ENCODE measurements at places on chromosomes 13 and 19. TPM values are rescaled to one million over a fixed set of nuclear protein-coding genes. Genes with fewer than 3 reads are reported as not detected.

SHKBP1 gene
- 93.7 TPM for total RNA-seq

OR7C1 gene
- total RNA-seq = not detected

GPR4 gene
- total RNA-seq = not detected

ELSPBP1 gene
- total RNA-seq = not detected

DNA sequence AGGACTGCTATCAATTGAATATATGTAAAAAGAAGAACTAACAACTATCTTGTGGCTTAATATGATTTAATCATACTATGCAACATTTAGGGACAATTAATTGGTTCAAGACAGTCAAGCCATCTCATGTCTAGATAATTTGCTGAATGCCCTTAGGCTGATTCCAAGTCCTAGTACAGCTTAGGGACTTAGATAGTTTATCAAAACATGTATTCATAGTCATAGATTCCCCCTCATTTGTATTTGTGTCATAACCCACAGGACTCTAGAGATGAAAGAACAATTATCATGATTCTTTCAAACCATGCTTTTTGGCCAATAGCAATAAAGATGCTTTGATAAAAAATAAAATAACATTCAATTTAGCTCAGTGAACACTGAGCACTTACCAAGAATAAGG, 607.6 kb downstream of the SLITRK1 start:
- no peak overlapping the region for H3K4me3 ChIP-seq
- H3K27ac ChIP-seq = no peak overlapping the region
- no peak for DNase-seq
- no peaks in the 10 kb centered on the region for H3K36me3 ChIP-seq

- no peaks in the 10 kb centered on the region for H3K27me3 ChIP-seq
- no peak overlapping the region for H3K4me3 ChIP-seq
- no peak overlapping the region for H3K27ac ChIP-seq
- DNase-seq = no peak
- H3K4me1 ChIP-seq = no peaks in the 10 kb centered on the region
- H3K36me3 ChIP-seq = no peaks in the 10 kb centered on the region
These were observed 288.3 kb downstream of the KCTD12 start for GRCh38 chr13:76597868-76598267.

DNA sequence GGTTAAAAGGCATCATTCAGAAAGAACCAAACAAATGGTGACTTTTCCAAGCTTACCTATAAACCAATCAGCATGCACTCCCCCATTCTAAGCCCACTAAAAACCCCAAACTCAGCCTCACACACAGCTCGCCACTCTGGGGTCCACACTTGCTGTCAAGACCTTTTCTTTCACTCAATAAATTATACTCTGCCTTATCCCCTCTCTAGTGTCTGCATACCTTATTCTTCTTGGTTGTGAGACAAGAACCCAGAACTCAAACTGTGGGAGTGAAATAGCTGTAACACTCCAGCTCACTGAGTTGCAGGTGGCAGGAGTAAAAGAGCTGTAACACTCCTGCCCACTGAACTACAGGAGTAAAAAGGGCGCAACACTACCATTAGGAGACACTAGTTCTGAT, 559.0 kb downstream of the TBC1D4 start:
- no peaks in the 10 kb centered on the region for H3K4me1 ChIP-seq
- H3K36me3 ChIP-seq = no peaks in the 10 kb centered on the region
- no peak for DNase-seq
- no peak overlapping the region for H3K27ac ChIP-seq
- H3K27me3 ChIP-seq = no peaks in the 10 kb centered on the region

DNA sequence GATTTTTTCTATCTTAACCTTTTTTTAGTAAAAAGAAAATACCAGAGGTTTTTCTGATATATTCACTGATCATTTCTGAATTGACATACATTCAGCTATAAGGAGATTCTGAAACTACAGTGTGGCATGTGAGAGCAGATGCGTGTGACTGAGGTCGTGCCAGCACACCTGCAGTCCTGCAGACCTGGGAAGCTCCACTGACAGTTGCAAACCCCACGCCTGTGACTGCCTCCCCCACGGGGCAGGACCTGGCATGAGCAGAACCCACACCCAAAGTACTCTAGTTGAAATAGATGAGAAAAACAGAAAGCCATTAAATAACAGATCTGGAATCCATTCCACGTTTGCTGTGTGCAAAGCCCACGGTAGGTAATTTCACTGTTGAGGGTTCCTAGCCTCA, 80.7 kb downstream of the TEX29 start:
- peaks cover 100% of the 10 kb centered on the region for H3K27me3 ChIP-seq
- no peak overlapping the region for H3K27ac ChIP-seq
- no peak overlapping the region for H3K4me3 ChIP-seq
- no peak for DNase-seq
- H3K4me1 ChIP-seq = no peaks in the 10 kb centered on the region
- no peaks in the 10 kb centered on the region for H3K36me3 ChIP-seq

DNA sequence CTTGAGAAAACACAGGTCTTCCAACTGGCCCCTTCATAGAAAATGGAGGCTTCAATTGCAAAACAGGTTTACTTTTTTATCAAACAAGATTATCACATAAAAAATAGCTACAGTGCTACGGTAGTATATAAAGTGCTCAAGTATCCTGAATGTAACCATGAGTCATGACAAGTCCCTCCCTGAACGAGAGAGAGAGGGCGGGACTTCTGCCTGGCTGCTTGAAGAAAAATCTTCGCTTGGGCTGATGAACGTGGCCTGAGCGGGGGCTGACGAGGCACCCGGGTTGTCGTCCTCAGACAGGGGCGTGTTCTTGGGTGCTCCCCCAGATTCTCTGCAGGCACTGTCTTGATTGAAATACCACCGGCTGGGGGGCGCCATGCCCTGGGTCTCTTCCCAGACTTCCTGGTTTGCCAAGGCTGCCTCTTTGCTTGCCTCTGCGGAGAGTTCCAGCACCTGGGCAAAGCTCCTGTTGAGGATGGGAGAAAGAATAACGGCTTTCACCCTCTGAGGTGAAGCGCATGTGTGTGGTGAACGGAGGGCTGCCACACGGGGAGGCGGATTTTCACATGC, 23.2 kb upstream of the CPAMD8 start:
- H3K4me1 ChIP-seq = peaks cover 12% of the 10 kb centered on the region
- peak; percentile 77 for DNase-seq
- H3K36me3 ChIP-seq = 0 out of 2 replicates have a peak, but pooled peaks cover 7% of the 10 kb centered on the region
- no peak overlapping the region for H3K4me3 ChIP-seq

DNA sequence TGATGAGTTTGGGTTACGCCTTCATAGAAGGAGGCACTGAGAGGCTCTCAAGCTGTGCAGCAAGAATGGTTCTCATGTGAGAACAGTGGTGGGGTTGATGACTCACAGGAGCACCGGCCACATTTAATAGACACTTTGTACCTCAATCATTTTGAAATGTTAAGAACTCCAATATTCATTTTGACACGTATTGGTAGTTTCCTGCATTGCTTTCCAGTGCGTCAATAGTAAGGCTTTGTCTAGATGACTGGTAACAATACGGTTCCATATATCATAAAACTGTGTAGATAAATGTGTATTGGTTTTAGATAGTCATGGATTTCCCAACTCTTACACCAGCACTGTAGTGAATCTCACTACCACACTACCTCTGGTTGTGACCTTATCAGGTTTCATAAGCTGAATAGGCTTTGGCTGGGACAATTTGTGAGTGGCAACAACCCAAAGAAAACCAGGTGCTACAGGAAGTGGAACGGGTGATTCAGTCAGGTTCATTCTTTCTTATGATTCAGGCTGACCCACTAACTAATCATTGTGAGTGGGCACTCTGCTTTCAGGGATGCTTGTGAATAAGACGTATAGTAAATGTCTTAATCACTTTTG, 362.6 kb downstream of the KLF5 start:
- H3K36me3 ChIP-seq = no peaks in the 10 kb centered on the region
- no peaks in the 10 kb centered on the region for H3K27me3 ChIP-seq
- peak; percentile 43 for DNase-seq
- H3K4me1 ChIP-seq = peaks cover 25% of the 10 kb centered on the region
- H3K4me3 ChIP-seq = no peak overlapping the region

- H3K4me1 ChIP-seq = no peaks in the 10 kb centered on the region
- no peak overlapping the region for H3K27ac ChIP-seq
- H3K27me3 ChIP-seq = no peaks in the 10 kb centered on the region
- no peak for DNase-seq
These were observed 423.2 kb downstream of the KLF5 start for GRCh38 chr13:73481886-73482445.

DNA sequence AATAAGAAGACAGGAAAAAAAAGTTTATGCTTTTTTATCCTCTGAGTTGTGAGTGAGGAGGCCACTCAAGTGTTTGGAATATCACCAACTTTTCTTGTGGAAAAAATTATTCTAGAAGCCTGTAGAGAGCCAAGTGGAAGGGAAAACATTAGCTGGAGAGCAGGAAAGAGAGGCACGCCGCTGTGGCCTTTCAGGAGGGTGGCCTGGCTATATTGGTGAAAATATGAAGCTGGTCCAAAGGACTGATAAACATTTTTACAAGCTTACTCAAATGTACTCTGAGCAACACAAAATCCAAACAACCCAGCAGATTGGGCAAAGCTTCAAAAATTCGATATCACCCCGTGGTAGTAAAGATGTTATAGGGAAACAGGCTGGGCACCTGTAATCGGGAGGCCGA, 2.3 kb upstream of the EIF3G start:
- 0 out of 2 replicates have a peak, but pooled peaks cover 8% of the 10 kb centered on the region for H3K36me3 ChIP-seq
- H3K4me1 ChIP-seq = peaks cover 8% of the 10 kb centered on the region
- no peaks in the 10 kb centered on the region for H3K27me3 ChIP-seq
- H3K27ac ChIP-seq = no peak overlapping the region
- no peak overlapping the region for H3K4me3 ChIP-seq

GRCh38 chr19:15178629-15179308, 22.0 kb downstream of the NOTCH3 start:
- H3K4me1 ChIP-seq = no peaks in the 10 kb centered on the region
- no peak overlapping the region for H3K27ac ChIP-seq
- no peak overlapping the region for H3K4me3 ChIP-seq
- H3K36me3 ChIP-seq = peaks cover 57% of the 10 kb centered on the region
- DNase-seq = no peak

- DNase-seq = no peak
- no peaks in the 10 kb centered on the region for H3K36me3 ChIP-seq
- H3K27ac ChIP-seq = no peak overlapping the region
- no peak overlapping the region for H3K4me3 ChIP-seq
- H3K4me1 ChIP-seq = no peaks in the 10 kb centered on the region
- peaks cover 14% of the 10 kb centered on the region for H3K27me3 ChIP-seq
These were observed 31.5 kb upstream of the LRCH1 start for GRCh38 chr13:46521486-46521885.

GRCh38 chr19:46499692-46500091, 4.0 kb upstream of the PNMA8B start:
- peaks cover 28% of the 10 kb centered on the region for H3K27me3 ChIP-seq
- H3K36me3 ChIP-seq = no peaks in the 10 kb centered on the region
- no peak overlapping the region for H3K4me3 ChIP-seq

DNA sequence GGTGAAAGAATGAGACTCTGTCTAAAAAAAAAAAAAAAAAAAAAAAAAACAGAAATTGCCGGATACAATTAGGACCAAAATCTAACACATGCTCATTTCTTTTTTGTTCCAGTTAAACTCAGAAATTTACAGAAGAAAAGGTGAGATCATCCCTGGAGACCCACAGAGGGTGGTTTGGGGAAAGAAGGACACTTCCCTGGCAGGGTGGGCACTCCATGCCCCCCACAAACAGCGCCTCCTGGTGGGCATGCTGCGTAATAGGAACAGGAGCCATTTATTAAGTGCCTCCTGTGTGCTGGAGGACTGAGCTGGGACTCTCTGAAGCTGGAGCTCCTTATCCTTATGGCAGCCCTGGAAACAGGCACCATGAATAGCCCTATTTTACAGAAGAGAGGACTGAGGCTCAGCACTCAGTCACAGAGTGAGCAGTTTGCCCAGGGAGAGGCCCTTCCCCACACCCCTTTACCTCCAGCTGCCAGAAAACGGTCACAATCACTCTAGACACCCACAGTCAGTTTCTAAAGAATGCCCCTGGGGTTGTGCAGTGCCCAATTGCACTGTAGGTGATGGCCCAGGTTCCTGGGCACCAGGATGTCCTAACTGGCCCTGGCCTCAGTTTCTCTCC, 10.1 kb downstream of the C19orf38 start:
- no peaks in the 10 kb centered on the region for H3K27me3 ChIP-seq
- no peaks in the 10 kb centered on the region for H3K36me3 ChIP-seq
- H3K4me1 ChIP-seq = 0 out of 2 replicates have a peak, but pooled peaks cover under 1% of the 10 kb centered on the region
- H3K27ac ChIP-seq = no peak overlapping the region
- no peak overlapping the region for H3K4me3 ChIP-seq

GRCh38 chr19:41192574-41193429, at the start of gene CYP2S1:
Gene CYP2S1, plus strand, starts transcription at chr19:41193219. Its CDS starts 46 bp downstream, at chr19:41193265.
- H3K27me3 ChIP-seq = no peaks in the 10 kb centered on the region
- DNase-seq = no peak
- no peak within 1 kb of the TSS for H3K27ac ChIP-seq

- H3K36me3 ChIP-seq = no peaks in the 10 kb centered on the region
- no peaks in the 10 kb centered on the region for H3K4me1 ChIP-seq
- H3K27ac ChIP-seq = no peak within 1 kb of the TSS
- H3K27me3 ChIP-seq = peaks cover 49% of the 10 kb centered on the region
These were observed at the start of gene ZFR2 for GRCh38 chr19:3868770-3869456. Gene ZFR2, minus strand, starts transcription at chr19:3869038. Its CDS starts 21 bp downstream, at chr19:3869017.

- H3K4me3 ChIP-seq = no peak overlapping the region
- peaks cover 24% of the 10 kb centered on the region for H3K27me3 ChIP-seq
- H3K4me1 ChIP-seq = no peaks in the 10 kb centered on the region
- no peak for DNase-seq
- H3K27ac ChIP-seq = no peak overlapping the region
- H3K36me3 ChIP-seq = no peaks in the 10 kb centered on the region
These were observed 20.4 kb downstream of the MEIS3 start for GRCh38 chr19:47398707-47399597.

- DNase-seq = no peak
- no peaks in the 10 kb centered on the region for H3K36me3 ChIP-seq
- no peaks in the 10 kb centered on the region for H3K27me3 ChIP-seq
- no peak overlapping the region for H3K4me3 ChIP-seq
These were observed 7.1 kb downstream of the TEKTIP1 start for GRCh38 chr19:3546119-3546518.

DNA sequence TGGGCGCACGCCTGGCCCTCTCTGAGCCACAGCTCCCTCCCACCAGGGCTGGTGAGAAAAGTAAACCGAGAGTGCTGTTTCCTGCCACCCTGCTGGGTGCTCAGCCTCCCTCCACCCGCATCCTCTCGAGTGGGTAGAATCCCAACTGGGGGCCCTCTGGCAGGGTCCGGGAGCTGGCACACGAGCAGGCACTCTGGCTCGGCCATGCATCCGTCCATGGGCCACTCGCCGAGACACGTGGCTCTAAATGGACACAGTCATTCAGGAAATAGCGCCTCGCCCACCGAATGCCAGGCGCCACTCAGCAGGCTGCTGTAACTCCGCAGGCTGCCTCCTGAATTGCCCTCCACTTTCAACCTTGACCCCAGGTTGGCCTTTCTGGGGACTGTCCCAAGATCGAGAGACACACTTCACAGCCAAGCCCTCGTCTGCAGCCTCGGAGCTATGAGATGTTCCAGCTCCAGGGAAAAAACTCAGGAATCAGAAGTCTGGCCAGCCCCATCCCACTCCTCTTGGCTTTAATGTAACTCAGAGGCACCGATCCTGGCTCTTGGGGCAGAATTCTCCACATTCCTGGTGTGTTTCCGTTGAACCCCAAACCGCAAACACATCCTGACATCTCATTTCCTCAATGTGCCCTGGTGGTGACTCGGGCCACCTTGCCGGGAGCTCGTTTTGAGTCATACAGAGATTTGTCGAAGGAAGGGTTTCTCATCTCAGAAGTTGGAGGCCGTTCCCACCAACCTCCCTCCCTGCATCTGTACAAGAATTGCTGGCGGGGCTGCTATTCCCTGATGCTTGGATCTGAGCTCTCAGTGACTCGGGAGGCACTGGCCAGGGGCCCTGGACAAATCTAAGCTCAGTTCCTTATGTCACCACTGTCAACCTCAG, 14.1 kb downstream of the KLF2 start:
- H3K27me3 ChIP-seq = no peaks in the 10 kb centered on the region
- peaks cover 31% of the 10 kb centered on the region for H3K4me1 ChIP-seq
- H3K36me3 ChIP-seq = no peaks in the 10 kb centered on the region
- DNase-seq = peak; percentile 71

Measured in PC-9 (cell line).